ENCODE measurements at places on chromosomes 7 and 10.

DNA sequence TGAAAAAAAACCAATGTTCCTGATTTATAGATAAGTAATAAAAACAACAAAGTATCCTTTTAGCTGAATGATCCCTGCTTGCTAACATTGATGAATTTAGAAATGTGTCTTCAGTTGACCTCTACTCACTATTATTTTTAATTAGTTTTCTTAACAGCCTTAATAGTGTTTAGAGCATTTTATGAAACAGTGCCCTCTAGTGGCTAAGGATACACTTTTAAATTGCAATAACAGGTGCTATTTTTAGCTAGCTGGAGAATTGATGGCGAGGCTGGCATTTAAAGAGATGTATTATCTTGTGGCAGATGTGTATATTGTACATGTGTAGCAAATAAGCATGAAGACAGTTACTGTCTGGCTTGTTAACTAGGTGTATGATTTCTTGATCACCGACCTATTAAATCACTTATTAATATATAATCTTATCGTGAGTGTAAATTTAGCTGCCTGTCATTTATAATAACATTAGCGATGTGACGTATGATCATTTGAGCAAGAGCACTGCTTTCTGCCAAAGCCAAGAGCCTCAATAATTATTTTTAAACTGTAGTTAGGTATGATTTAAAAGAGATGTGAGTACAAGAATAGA, 451.9 kb downstream of the DPP6 start:
- peak; percentile 70 for DNase-seq

GRCh38 chr7:40586197-40586596, 451.4 kb downstream of the SUGCT start:
- DNase-seq: no peak

GRCh38 chr10:87790185-87790584, 27.8 kb downstream of the ATAD1 start:
- no peak for DNase-seq

DNA sequence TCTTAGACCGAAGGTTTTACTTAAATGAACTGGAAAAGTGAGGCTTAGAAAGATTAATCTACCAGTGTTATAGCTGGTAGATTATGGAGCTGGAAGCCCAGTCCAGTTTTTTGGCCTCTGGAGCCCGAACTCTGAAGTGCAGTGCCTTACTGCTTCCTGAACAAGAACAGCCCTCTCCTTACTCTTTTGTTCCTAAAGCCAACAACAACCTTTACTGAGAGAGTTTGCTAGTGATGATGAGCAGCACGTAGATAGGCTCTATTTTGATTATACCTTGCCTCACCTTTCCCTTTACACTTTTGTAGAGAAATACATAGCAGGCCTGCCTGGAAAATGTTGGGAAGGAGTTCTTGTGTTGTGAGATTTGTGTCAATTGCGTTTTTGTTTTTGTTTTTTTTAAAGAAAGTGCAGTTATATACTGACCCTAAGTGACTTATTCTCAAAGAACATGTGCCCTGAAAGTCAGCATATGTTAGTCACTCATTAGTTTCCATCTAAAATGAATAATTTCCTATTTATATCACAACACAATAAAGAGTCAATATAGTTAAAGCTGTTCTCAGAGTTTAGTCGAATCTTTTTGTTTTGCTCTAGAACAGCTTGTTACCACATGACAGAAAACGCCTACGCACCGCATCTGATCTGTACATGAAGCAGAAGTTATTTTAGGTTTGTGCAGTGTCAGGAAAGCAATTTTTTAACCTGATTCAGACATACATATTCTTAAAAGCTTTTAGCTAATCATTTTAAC, 33.0 kb downstream of the PLEKHA1 start:
- DNase-seq: peak; percentile 11

GRCh38 chr10:59323036-59323459, 39.3 kb downstream of the FAM13C start:
- DNase-seq: no peak

- DNase-seq: no peak
These were observed 947.3 kb downstream of the IPMK start for GRCh38 chr10:57320416-57320815.

DNA sequence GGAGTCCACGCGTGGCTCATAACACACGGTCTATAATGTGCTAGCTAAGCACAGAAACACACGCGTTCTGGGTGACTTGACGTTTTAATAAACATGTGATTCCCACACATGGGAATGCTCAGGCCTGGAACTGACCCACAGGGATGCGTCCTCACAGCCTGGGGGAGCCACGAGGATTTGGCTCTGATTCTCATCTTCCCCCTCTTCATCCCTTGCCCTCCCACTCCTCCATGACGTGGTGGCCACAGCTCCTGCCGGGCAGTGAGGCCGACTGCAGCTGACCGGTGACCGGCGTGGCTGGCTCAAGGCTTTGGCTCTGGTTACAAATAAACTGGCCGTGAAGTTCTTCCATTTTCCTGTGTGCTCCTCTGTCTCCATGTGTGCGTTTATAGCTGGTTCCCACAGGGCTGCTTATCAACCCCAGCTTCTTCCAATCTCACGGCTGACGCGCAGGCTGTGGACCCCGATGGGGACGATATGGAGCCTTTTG, 40.9 kb upstream of the KLF6 start:
- DNase-seq: no peak

DNA sequence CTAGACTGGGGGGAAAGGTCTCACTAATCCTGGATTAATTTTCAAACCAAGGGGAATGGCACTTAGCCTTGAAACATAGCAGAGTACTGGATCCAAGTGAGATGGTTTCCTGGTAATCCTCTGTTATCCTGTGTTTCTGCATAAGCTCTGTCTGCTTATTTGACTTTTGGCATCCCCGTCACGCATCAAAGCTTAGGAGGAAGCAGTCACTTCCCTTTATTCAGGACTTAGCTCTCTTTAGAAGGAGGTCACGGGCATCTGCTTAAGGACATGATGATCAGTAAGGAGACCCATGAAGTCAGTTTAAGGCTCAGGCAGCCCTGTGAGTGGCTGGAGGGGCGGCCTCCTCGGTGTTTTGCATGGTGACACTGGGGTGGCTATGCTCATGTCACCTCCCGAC, 30.0 kb downstream of the TSPAN15 start:
- no peak for DNase-seq

- no peak for DNase-seq
These were observed 75.3 kb downstream of the KIF20B start for GRCh38 chr10:89776665-89777064.

DNA sequence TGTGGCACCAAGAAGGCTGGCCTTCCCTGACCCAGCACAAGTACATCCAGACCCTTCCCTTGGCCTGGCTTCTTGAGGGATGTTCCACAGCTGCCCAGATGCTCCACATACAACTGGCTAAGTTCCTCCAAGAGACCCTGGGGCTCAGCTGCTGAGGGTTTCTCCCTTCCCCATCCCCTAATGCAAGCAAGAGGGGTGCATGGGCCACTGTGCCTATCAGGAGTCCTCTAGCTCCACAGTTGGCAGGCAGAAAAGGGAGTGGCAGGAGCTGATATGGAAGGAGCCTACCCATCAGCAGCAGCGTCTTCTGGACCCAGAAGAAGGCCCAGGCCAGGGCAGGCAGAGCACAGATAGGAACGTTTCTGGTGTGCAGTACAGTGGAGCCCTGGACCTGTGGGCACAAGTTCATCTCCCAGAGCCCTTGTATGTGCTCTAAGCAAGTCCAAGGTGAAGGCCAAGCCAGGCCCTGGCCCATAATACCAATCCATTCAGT, 26.2 kb downstream of the VSIR start:
- DNase-seq: no peak

- no peak for DNase-seq
These were observed 1032.5 kb upstream of the LRRN3 start for GRCh38 chr7:110058401-110058800.

DNA sequence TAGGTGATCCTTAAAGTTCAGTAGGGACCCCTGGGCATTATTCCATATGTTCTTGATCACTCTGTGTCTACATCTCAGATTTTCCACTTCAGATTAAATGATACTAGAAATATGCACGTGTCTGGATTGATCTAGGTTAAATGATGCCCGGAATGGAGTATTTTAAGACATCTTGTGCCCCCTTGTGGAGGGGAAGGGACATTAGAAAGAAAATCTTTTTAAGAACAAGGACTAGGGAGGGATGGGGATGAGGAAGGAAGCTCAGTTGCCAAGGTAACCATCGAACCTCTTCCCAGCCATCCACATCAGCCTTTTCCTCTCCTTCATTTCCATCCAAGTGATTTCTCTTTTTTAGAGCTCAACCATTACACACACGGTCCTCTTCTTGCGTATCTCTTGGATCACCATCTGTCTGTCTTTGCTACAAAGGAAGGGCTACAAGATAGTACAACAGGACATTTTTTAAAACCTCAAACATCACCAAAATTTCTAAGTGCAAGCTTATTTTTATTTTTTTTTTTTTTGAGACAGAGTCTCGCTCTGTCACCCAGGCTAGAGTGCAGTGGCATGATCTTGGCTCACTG, 40.5 kb downstream of the PRSS2 start:
- DNase-seq: no peak

- no peak for DNase-seq
These were observed 1183.9 kb upstream of the C7orf33 start for GRCh38 chr7:147406521-147407135.

GRCh38 chr10:69295027-69295636, 16.8 kb downstream of the HK1 start:
- no peak for DNase-seq

DNA sequence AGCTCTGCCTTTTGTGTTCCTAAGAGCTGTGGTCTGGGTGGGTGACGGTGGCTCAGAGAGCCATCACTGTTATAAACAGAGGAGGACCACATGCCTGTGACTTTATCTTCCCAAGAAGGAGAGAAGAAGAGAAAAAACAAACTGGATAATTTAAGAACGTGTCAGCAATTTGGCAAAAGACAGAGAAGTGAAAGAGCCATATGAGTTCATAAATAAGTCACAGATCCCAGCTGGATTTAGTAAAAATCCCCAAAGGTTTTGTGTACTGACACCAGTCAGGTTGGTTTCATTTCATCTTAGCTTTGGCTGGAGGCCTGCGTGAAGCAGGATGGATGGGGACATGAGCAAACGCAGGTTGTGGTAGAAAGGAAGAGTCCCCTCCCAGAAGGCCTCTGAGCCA, 120.7 kb downstream of the CXCL12 start:
- no peak for DNase-seq

DNA sequence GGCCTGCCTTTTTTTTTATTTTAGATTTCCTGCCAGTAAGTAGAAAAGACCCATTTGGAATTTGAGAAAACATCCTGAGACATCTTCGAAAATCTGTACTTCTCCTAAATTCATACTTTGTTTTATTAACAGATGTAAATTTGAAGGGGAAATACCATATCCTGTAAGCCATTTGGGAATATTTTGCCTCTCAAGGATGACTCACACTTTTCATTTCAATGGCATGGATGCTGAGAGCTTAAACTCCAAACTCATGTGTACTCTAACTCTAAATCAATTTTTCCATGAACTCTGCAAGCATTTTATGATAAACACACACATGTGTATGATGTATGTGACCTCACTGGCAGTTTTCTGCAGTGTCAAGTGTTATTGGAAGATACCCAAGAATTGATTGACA, 89.0 kb downstream of the SEMA3A start:
- no peak for DNase-seq

DNA sequence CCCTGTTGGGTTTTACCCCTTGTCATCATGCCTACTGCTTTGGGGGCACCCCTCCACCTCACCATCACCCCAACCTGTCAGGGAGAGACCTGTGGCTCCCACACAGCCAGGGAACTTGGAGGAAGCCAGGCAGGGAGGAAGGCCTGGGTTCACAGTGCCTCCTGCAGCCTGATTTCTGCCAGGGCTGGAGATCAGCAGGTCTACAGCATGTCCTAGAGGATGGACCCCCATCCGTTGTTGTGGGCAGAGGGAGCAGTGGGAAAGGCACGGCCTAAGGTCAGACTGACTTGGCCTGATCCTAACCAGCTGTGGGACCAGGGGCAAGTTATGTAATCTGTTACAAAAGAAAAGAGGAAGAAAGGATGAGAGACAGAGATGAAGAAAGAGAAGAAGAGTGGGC, 28.2 kb downstream of the ZCCHC24 start:
- no peak for DNase-seq

DNA sequence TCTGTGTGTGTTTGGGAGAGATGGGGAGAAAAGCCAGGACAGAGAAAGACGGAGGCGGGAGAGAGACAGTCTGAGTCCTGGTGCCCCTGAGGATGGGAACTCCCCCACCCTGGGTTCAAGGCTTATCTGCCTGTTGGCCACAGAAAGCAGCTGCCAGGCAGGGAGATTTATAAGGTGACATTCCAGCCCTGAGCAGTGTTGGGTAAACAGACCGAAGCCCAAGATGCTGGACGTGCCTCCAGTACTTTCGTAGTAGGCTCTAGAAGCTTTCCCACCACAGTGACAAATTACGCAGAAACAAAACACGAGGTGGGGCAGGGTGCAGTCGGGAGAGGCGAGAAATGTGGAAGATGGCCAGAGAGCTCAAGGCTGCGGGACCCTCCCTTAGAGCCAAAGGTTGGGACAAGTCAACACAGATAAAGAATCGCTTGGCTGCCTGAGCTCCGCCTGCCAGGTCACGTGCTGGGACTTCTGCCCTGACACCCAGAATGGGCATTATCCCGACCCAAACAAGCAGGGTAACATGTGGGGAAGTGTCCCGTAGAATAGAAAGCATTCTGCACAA, 41.1 kb downstream of the CCDC3 start:
- DNase-seq: no peak

DNA sequence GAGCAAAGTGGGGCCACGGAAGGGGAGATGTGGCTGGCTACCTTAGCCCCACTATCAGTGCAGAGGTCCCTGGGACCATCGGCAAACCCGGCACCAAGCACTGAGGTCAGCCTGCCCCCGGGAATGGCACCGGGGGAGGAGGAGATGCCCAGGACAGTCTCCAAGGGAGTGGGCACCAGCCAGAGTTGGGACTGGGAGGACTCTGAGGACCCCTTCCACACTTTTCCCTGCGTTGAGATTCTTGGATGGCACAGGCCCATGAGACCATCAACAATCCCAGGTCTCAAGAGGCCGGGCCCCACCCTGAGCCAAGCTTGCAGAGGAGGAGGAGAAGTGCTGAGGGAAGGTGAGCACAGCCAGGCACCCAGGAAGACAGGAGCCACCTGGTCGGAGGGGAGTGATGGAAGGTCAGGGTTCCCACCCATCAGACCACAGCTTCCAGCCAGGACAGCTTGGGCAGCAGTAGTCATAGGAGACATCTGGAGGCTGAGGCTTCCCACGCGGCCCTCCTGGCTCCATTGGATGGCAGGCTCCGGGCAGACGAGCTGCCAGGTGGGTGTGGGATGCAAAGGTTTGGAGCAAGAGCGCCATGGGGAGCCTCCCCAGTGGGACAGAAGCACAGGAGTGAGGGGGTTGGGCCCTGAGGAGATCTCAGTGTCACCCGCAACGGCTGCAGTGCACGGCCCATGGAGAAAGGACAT, 2.6 kb upstream of the OPN4 start:
- DNase-seq: no peak

- DNase-seq: no peak
These were observed 349.8 kb downstream of the ARL4A start for GRCh38 chr7:13037216-13037615.

- no peak for DNase-seq
These were observed 37.8 kb downstream of the COBL start for GRCh38 chr7:51278797-51279196.

GRCh38 chr7:13981070-13981469, 8.4 kb downstream of the ETV1 start:
- no peak for DNase-seq

All from midbrain (tissue), 1 donor.